ENCODE measurements at places on chromosomes 6 and 20.
A peak's percentile ranks its signal among the peaks of the same experiment; 100 is the strongest.

DNA sequence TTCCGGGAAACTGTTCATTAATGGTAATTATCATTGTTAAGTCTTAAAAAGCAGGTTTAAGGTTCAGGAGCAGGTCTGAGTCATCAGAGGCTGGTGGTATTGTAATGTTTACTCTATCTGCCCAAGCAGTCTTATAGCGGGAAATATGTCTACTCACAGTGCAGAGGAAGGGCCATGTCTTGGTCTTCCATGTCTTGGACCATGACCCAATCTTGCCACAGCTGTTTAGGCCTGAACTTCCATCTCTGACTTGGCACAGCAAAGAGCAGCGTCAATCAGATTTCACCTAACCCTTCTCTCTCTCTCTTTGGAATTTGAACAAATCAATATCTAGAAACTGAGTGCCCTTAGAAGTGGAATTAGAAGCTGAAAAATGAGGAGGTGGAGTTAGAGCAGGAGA lies 25.8 kb downstream of the SLC2A12 start:
- DNase-seq = no peak

GRCh38 chr6:134002821-134003220 lies 49.6 kb downstream of the SLC2A12 start:
- no peak for DNase-seq

DNA sequence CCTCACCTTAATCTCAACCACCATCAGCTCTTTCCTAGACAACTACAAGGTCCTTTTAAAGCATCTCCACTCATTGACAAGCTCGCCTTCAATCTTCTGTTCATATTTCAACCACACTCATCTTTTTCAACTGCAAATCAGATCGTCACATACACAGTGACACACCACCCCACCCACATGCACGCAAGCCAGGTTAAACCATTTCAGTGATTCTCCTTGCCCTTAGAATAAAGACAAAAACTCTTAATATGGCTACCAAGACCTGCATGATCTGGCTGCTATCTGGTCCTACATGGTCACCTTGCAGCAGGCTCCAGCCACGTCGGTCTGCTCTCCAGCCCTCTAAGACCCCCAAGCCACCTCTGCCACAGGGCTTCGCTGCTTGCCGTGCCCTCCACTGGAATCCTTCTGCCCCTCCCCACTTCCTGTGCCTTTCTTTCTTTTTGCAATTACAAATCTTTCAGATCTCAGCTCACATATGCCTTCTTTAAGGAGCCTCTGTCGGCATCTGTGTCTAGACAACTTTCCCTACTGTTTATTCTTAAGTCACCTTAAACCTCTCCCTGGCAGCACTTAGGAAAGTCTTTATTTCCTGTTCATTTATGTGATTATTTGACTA lies 507.3 kb upstream of the ARID1B start:
- no peak for DNase-seq

GRCh38 chr6:27556406-27556805 lies 83.5 kb upstream of the ZNF184 start:
- DNase-seq = no peak

GRCh38 chr20:42894483-42894882 lies 295.2 kb downstream of the PTPRT start:
- DNase-seq = no peak

DNA sequence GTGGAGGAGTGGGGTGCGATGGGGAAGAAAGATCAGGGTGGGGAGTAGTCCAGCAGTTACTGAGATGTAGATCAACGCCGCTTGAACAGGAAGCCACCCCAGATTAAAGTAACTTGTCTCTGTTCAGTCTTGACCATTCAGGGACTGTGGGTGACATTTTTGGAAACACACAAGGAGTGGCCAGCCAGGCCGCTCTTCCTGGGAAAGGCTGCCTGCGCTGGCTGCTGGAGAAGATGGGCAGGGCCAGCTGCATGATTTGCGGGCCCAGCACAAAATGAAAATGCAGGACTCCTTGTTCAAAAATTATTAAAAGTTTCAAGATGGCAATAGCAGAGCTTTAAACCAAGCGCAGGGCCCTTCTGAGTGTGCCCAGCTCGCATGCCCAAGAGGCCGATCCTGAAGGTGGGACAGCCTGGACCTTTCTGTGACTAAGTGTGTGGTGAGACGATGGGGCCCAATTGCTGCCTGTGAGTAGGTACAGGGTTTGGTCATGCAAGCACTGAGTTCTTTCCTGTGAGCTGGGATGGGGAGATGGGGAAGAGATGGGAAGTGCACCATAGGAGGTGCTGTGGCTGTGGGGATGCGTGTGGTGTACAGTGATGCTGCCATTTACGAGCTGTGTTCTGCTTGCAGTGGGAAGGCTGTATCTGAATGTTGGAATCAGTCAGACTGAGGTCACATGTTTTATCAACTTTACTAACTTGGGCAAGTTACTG lies 51.3 kb downstream of the DAAM2 start:
- DNase-seq = no peak

GRCh38 chr20:15760001-15760621 lies 813.1 kb downstream of the KIF16B start:
- no peak for DNase-seq

DNA sequence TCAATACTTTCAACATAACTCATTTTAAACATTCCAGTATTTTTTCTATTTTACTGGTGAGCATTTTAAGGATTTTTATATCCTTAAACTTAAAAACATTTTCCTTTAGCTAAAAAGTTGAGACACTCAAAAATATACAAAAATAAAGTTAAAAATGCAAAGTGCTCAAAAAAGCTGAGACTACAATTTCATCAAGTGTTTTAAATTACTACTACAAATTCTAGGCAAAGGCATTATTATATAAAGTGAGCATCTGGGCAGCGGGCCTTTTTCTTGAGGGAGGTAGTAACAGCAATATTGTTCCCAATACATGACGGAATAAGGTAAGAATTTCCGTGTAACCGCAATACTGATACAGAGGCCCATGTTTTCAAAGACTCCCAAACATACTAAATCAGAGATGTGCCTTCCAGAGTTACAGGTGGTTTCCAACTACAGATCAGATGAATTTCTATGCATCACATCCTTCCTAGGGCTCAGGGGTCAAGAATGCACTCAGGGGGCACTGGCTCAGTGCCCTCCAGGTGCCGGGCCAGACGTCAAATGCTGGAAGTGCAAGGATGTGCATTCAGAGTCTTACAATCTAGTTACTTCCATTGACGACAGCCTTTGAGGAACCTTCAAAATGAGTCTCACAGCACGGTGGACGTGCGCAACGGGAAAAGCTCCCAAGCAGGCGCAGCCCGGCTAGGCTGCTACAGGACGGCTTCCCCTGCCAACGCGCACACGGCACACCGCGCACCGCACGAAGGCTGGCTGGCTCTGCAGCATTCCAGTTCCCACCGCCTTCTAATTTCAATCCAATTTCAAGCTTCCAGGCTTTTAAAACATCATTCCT lies 1.7 kb downstream of the PHF10 start:
- no peak for DNase-seq

- DNase-seq = no peak
Measured at GRCh38 chr20:15619341-15619740, 953.9 kb downstream of the KIF16B start.

DNA sequence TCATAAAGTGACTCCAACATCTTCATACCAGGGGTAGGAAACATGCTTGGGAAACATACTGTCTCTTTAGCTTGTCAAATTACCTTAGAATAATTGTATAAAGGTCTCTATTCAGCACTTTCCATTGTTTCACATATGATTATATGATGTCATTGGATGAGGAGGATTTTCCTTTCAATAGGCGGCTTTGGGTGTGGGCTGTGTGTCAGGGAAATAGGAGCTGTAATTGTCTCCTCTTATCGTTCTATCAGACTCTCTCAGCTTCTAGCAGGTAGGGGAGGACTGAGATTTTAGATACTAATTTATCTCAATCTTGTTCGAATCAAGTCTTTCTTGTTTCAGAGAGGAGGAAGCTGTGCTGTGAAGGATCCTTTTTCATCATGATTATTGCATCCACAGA lies 179.4 kb upstream of the OLIG3 start:
- no peak for DNase-seq

DNA sequence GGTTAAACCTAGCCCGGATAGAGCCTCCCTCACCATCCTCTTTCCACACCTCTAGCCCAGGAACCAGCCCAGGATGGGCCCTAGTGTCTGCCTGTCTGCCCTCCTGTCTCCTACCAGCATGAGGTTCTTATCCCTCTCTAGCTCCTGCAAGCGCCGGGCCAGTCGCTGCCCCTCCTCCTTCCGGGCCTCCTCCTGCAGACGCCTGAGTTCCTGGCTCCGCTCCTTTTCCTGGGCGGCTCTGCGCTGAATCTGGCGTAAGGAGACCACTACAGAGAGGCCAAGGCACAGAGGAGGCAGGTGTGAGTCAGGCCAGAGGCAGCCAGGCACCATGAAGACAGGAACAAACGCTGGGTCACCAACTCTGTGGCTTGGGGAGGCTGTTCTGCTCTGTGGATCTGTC lies 4.3 kb upstream of the PSORS1C2 start:
- no peak for DNase-seq

DNA sequence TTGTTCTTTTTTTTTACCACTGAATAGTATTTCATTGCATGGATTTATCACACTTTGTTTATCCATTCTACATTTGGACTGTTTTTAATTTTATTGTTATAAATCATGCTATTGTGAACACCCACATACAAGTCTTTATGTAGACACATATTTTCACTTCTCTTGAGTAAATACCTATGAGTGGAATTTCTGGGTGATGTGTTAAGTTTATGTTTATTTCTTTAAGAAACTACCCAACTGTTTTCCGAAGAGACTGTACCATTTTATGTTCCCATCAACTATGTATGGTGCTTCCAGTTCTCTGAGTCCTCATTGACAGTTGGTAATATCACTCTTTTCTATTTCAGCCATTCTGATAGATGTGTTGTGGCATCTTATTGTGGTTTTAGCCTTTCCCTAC lies 54.0 kb downstream of the RIN2 start:
- no peak for DNase-seq

DNA sequence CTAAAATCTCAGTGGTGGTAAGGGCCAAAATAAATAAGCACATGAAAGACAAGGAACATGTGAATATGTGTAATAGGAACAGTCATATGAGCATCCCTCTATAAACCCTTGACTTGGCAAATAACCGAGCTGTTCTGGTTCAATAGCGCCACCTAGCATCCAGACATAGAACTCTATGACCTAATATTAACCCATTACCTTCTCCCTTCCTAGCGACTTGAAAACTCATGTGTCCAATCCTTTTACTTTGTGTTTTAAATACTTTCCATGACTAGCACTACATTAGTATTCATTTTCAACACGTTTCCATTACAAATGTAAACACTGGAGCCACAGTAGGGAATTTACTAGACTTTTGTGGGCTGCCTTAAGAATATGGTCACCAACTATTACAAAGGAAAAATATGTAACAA lies 279.7 kb downstream of the UST start:
- DNase-seq = no peak

GRCh38 chr6:56649053-56649769 lies 6.5 kb upstream of the DST start:
- no peak for DNase-seq

- DNase-seq = no peak
Measured at GRCh38 chr20:13262671-13263360, 41.7 kb downstream of the ISM1 start.

- DNase-seq = no peak
Measured at GRCh38 chr6:11279284-11279689, 46.8 kb upstream of the NEDD9 start.

DNA sequence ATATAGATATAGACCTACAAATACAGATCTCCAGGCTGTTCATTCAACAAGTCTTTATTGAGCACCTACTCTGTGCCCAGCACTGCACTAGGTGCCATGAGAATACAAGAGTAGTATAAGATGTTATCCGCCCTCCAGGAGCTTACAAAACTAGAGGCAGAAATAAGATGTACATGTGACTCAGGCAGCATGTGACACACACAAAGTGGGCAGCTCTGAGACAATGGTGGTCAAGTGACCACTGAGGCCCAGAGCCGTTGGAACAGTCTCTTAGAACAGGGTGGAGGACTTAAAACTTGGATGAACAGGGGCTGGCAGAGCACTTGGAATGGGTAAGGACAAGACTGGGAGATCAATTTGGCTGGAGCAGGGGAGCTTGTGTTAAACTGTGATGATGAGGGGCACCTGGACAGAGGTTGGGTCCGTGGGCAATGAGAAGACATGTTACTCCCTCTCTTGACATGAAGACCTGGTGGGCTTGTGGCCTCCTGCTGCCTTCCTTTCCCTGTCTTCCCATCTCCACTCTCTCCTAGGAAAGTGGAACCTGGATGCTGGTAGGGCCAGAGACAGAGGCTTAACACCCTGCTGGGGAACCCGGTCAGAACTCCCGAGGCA lies 21.2 kb downstream of the TRIM15 start:
- no peak for DNase-seq

DNA sequence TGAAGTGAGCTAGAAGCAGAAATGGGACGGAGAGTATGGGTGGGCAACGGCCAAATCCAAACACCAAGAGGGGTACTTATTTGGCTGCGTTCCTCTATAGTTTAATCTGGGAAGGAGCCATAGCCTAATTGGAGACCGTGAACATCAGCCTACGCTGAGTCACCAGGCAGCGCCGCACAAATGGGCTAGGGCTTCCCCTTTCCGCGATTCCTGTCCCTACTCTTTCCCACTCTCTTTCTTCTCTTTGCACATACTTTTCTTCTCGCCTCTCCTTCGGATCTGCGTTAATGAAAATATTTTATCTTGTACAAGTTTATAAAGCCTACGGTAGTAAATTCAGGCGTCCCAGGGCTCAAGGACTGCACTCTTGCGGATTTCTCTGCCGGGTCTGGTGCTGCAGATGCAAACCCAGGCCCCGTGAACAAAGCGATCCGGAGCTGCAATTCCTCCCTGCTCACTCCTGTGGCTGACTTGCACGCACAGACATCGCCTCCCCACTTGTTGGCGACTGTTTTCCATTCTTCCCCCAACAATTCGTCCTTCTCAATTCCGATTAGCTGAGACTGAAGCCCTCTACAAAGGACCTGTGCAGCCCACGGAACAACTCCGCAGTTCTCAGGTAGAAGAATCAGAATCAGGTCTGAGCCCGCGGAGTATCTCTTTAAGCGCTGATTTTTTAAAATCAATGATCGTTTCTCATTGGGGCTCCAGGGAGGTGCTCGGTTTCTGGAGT lies 4.2 kb upstream of the TBX18 start:
- no peak for DNase-seq

- DNase-seq = no peak
Measured at GRCh38 chr6:141988954-141989705, 143.6 kb upstream of the GJE1 start.

DNA sequence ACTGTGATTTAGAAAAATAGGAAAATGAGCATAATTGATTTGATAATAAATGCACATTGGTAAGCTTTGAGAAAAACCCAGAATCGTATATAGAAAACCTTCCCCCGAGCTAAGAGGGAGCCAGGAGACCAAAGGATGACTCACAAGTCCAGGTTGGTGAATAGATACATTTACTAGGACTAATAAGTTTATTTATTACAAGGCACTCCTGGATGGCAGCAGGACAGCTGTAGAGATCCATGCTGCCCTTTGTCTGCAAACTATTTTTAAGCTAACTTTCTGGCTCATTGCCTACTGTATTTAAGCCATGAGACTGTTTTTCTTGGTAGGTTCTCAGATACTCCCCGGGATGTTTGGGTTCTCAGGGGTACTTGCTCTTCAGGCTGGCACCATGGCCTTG lies 13.4 kb downstream of the CASP8AP2 start:
- no peak for DNase-seq

- DNase-seq = peak; percentile 3
Measured at GRCh38 chr6:149834513-149835481, 29.4 kb downstream of the LRP11 start.
